ENCODE measurements at places on chromosomes 5 and 9.

DNA sequence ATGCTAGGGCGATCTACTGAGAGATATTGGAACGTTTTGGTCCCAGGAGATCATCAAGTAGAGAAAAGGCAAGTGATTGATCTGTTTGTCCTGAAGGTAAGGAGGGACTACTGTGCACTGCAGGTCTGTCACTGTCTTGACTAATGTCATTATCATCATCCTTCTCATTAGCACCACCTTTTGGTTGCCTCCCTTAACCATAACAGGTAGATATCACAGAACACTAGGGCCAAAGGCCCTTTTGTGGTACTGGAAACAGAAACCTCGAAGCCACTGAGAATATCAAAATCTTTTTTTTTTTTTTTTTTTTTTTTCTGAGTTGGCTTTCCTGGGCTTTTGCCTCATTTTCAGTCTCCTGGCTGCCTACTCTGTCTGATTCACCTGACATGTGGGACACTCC, 134.0 kb downstream of the KCTD16 start:
- DNase-seq, result no peak

DNA sequence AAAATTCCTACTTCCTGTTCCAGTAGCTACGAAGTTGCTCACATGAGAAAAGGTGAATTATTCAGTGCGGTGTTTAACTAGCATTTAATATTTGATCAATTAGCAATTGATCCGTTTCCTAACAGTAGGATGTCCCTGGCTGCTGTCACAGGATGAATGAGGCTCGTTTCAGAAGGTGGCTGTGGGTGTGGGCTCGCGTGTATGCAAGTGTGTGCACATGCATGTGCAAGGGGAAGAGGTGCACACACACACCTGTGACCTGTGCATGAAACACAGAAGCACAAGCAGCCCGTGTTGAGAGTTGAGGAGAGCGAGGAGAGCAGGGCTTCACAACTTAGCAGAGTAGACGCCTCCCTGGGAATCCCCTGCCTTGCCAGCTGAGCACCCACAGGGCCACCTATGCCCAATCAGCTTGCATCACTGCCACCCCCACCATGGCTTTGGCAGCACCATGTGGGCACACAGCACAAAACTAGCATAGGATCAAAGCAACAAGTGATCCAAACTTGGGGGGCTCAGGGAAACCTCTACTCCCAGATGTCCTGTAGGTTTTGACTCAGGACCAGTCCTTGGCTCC, 107.2 kb downstream of the C5orf15 start:
- no peak for DNase-seq

GRCh38 chr5:138981586-138981985, 106.5 kb upstream of the LRRTM2 start:
- DNase-seq, result no peak

- no peak for DNase-seq
Measured at GRCh38 chr5:135329913-135330797, 68.9 kb downstream of the MACROH2A1 start.

DNA sequence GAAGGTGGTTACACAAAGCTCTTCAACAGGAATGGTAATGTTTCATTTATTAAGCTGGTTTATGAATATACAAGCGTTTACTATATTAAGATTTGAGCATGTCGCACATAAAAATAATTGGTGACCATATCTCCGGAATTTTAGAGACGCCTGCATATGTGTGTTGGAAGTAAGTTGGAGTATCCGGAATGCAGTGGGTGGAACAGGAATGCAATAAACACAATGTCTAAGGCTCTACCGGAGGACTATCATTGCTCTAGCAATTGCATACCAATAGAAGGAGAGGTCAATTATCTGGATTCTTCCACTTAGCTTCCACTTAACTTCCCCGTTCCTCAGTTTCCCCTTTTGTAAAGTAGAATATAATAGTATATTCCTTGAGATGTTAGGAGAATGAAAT, 1.1 kb upstream of the CEP78 start:
- no peak for DNase-seq

DNA sequence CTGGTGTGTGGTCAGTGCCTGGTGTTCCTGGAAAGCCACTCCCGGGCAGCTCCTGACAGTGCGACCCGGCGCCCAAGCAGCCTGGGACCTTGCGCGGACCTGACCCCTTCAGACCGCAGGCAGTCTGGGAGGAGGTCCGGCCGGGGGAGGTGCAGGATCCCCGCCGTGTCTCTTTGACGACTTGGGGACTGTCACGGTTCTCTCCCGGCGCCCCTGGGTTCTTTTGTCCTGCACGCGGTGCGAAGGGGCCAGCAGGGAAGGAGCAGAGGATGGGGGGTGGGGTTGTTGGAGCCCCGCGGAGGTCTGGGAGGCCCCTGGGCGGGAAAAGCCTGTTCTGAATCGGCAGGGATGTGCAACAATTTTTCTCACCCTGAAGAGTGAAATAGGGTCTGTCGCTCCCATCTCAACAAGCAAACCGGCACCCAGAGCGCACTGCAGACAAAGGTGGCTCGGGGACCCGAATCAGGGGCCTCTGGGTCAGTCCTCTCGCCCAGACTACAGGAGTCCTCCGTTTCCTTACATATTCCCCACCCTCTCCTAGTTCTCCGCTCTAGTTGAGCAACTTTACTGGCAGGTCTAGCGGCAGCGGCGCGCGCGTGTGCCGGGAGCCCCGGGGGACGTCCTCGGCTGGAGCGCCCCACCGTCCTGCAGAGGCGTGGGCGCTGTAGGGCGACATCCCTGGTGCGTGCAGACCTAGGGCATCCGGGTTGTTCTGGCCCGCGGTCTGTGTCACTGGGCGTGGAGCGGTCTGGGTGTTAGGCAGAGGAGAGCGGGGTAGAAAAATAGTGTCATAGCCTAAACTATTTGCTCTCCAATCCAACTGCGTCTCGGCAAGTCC, 1.2 kb downstream of the VCAN start:
- DNase-seq, result peak; percentile 61

- no peak for DNase-seq
Measured at GRCh38 chr5:6545770-6546690, 86.8 kb downstream of the NSUN2 start.

GRCh38 chr9:34574571-34574970, 15.0 kb downstream of the CNTFR start:
- DNase-seq, result no peak

- DNase-seq, result no peak
Measured at GRCh38 chr5:121485281-121485680, 366.4 kb upstream of the FTMT start.

- DNase-seq, result no peak
Measured at GRCh38 chr9:86500667-86501435, 146.6 kb upstream of the TUT7 start.

- DNase-seq, result peak; percentile 52
Measured at GRCh38 chr9:105881654-105882349, 187.5 kb downstream of the TMEM38B start.

GRCh38 chr9:114365194-114365593, 22.6 kb downstream of the AKNA start:
- DNase-seq, result no peak

DNA sequence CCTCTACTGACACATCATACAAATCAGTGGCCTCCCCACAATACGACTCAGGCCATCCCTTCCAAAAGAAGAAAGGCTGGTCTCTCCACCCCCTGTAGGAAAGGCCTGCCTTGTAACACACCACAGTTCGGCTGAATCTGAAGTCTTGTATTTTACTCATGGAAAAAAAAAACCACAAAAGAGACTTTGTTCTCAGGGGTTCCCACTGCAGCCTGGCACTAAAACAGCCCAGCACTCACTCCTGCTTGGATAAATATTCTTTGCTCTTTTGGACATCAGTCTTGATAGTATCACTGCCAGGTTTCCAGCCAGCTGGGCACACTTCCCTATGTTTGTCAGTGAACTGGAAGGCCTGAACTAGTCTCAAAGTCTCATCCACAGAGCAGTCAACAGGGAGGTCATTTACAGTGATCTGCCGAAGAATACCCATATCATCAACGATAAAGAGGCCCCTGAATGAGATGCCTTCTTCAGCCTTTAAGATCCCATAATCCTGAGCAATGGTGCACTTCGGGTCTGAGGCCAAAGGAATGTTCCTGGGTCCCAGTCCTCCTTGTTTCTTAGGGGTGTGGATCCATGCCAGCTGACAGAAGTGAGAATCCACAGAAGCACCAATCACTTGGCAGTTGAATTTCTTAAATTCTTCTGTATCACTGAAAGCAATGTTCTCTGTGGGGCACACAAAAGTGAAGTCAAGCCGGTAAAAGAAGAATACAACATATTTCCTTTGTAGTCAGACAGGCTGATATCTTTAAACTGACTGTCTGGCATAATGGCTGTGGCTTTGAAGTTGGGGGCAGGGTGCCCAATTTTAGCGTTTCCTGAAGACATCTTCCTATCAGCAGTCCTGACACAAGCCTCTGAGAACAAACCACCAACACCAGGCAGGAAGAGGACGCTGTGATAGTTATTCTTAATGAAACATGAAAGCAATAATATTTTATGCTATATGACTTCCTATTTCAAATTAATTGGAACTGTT, 198.1 kb downstream of the LURAP1L start:
- DNase-seq, result no peak

- no peak for DNase-seq
Measured at GRCh38 chr9:109906766-109907382, 126.9 kb downstream of the PALM2AKAP2 start.

- no peak for DNase-seq
Measured at GRCh38 chr5:26666371-26666770, 372.0 kb downstream of the CDH9 start.

- DNase-seq, result no peak
Measured at GRCh38 chr9:15873573-15874177, 320.8 kb downstream of the CCDC171 start.

- DNase-seq, result no peak
Measured at GRCh38 chr5:149799119-149799623, 69.1 kb downstream of the PPARGC1B start.

Measured in lower lobe of right lung (tissue), 2 donors.